ENCODE measurements at places on chromosomes 6 and 20. TPM values are rescaled to one million over a fixed set of nuclear protein-coding genes. Genes with fewer than 3 reads are reported as not detected.

GRCh38 chr6:125117818-125118217, 35.8 kb upstream of the TPD52L1 start:
- DNase-seq = no peak

DNA sequence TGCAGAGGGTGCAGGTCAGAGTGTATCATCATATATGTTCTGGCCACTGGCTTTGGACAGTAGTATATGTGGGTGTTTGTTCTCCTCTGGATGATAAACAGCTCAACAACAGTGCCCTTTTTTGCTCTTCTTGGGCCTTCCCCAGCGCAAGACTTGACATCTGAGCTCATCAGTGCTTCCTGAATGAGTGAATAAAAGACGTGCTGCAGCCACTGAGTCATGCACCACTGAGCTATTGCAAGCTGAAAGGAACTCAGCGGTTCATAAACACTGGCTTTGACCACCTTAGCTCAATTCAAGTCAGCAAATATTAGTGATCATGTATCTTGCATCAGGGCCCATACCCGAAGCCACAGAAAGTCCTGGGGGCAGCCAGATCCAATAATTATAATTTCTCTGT, 105.3 kb upstream of the KCNG1 start:
- DNase-seq = no peak

GRCh38 chr20:59805786-59806577, 127.5 kb downstream of the SYCP2 start:
- DNase-seq = no peak

DNA sequence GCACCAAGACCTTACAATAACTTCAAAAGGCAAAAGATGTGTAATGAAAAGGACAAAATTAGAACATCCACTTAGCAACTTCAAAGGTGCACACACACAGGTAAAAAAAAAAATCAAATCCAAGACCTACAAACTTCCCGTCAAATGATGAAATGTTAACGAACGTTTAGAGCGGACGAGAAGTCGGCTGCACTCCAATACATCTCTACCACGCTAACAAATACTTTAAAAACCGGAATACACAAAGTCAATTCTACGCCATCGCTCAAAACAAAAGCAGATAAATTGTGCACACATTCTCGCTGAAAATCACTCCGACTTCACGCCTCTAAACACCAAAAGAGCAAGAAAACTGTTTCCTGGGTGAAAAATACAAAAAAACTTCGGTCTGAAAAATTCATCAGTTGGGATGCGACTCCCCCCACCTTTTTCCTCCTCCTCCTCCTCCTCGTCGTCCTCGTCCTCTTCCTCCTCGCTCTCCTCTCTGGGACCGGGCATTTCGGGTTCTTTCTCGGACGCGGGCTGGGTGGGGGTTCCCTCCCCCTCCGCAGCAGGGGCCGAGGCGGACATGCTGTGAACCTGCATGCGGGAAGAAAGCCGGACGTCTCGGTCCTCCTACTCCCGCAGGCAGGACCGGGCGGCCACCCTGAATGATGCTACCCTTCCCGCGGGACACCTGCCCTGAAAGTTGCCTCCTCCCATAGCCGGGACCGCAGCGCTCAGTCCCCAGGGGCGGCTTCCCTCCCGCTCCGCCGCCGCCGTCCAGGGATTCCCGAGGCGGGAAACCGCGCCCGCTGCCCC, 712 bp downstream of the DEK start:
- DNase-seq = no peak

DNA sequence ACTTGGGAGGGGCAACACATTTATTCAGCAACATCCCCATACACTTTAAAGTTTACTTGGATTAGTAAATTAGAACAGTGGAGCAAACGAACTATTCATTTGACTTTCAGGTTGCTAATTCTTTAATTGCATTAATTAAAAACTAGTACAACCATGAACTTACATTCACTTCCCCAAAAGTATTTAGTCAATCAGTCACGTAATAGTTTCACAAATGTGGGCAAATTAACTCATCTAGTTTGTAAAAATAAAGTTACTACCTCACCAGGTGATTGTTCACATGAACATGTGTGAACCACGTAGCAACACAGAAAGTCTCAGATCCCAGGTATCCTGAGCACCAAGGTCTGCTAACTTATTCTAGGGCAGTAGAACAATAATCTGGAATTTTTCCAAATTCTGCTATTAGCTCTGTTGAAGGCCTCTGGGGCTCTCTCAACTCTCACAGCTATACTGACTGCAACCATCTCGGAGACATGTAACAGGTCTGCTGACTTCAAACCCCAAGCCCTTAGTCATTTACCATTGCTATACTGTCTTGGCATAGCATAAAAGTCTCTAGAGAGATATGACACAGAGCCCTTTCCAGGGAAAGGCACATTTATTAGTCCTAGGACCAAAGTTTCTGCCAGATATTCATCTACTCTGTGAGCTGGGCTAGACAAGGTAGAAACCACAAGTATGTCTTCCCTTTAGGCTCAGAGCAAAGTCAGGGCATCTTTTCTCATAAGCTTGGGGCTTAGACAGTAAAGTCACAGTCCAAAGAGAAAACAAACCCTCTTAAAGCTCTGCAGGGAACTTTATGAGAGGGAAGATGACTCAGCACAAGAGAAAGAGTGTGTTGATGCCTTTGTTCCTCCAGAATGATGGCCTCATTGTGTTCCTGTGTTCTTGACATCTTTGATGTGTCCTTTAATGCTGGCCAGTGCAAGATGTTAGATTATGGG, 50.9 kb upstream of the CCDC28A start:
- DNase-seq = no peak

- no peak for DNase-seq
Measured at GRCh38 chr6:7127680-7128079, 19.9 kb downstream of the RREB1 start.

DNA sequence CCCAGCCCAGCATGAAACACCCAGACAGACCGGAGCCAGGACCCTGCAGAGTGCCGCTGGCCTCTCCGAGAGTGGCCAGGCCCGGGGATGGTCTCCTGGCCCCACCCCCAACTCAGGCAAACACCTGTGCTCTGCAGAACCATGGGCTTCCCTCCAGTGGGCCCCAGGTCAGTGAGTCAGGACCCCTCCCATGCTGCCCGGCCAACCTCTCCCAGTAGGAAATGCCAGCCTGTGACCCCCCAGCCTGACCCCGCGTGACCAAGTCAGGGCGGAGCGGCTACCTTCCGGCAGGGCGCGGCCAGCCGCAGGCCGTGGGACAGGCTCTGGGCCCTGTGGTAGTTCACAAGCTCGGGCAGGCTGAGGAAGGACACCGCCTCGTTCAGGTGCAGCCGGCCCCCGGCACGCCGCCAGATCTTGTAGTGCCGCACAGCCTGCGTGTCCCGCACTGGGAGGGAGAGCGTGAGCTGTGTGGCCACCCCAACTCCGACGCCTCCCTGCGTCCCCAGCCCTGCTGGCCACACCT, 3.2 kb downstream of the PTK6 start:
- DNase-seq = no peak

GRCh38 chr6:42819803-42820511, 38.1 kb downstream of the BICRAL start:
- DNase-seq = no peak

- no peak for DNase-seq
Measured at GRCh38 chr6:21228876-21229460, 364.6 kb upstream of the SOX4 start.

TSBP1 gene
- not detected for total RNA-seq

BMP7 gene
- total RNA-seq = not detected

MICAL1 gene
- 11.6 TPM for total RNA-seq

FAM184A gene
- 1.0 TPM for total RNA-seq

OR2B6 gene
- not detected for total RNA-seq

VARS2 gene
- total RNA-seq = 38.5 TPM

TFAP2C gene
- total RNA-seq = 0.13 TPM

HLA-DRB1 gene
- total RNA-seq = 22.9 TPM

SRSF12 gene
- total RNA-seq = 0.33 TPM

All from gastrocnemius medialis (tissue), 4 donors.